COLO829 (cell line): ENCODE measurements at places on chromosomes 2 and 18.

DNA sequence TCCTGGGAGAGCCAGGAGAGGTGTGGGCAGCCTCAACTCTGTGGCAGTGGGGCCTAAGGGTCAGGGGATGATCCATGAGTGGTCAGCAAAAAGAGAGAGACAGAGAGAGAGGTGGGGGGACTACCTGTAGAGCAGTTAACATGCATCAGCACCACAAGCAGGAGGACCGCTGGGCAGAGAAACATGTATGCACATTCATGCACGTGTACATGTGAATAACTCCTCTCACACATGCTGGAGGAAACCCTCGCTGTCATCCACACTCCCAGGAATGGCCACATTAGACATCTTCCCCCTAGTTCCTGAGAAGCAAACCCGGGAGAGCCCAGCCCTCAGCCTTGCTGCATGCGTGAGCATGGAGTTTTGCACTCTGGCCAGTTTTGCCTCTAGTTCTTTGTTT lies 166.1 kb downstream of the SMAD7 start:
- DNase-seq: no peak

DNA sequence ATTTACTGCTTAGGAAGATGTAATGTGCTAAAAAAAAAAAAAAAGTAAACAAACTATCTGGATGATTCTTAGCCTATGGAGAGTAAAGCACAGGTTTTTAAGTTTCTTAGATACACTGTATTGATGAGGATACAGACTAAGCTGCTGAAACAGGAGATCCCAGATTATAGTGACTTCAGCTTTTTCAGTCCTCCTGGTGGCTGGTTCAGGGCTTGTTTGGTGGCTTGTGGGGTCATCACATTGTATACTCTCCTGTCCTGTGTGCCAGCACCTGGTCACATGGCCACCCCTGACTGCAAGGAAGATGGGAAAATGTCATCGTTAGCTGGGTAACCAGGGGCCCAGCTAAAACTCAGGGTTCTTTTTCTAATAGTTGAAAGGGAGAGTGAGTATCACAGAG lies 31.4 kb downstream of the RAB31 start:
- DNase-seq: no peak

GRCh38 chr2:85106489-85107180 lies 26.6 kb upstream of the TCF7L1 start:
- no peak for DNase-seq

DNA sequence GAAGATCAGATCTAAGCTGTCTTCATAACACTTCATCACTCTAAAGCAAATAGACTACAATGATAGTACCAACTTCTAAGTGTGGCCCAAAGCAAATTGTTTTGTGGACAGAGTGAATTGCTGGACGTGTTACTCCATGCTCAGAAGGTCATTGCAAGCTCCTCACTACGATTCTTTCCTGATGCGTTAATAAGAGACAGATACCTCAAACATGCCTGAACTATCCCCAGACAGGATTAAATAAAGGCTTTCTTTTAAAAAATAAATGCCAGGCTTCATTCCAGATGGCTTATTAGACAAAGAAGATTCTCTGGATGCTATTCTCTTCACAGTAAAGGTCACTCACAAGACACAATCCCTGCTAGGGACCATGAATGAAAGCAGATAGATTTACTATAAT lies 621.2 kb downstream of the DCDC2C start:
- DNase-seq: no peak

DNA sequence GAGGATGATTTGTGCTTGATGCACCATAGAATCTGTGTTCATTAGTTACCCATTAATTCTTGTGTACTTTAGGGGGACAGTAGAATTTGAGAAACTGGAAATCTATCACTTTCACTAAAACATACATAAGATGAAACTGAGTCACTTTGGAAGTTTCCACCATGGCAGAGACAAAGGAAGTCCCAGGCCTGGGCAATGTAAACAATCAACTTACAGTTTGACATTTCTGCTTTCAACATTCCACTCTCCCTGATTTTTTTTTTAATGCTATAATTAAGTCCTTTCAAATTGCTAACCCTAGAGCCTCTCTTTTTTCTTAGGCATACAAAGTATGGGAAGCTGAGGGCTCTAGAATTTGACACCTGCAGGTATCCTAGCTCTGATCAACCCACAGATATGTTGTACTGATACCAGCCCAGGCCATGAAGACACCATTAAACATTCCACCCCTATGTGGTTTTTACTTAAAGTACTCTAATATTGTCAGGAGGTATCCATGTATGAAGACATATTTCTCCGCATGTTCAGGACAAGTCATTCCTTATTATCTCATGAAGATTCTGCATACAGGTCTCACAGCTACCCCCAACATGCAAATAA lies 88.5 kb upstream of the GLS start:
- no peak for DNase-seq

DNA sequence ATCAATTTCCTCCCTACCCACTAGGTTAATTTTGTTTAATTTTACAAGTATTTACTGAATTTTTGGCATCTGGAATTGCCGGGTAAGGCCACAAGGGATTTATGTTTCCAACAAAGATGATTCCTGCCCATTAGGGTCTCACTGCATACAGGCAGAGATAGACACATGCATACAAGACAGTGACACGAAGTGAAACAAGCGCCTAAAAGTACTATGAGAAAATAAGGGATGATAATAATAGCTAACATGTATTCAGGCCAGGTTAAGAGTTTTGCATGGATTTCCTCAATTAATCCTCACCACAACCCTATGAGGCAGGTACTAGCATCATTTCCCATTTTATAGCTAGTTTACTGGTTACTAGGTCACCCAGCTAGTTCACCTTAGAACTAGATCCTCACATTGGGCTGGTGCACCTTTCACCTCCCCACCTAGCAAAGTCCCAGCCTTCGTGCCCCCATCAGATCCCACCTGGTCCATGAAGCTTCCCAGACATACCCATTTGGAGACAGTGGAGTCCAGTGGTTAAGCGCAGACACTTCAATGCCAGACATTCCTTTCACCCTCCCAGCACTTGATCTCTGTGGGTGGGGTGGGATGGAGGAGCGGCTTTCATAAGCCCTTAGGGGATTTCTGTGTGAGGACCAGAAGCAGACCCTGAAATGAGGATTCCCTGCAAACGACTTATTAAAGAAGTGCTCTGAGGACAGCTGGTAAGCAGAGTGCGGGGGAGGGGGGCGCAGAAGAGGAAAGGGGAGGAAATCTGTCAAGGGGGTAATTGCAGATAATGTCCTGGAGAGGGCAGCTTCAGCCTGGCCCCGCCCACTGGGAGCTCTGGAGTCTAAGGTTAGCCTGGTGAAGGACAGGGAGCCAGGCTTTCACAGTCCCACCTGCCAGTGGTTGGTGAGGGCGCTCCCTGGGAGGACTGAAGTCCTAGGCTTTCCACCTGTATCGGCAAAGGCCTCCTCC lies 5.8 kb upstream of the DGUOK start:
- DNase-seq: no peak

- DNase-seq: no peak
These were observed 373.9 kb upstream of the MC4R start for GRCh38 chr18:60746491-60746890.

GRCh38 chr18:43322132-43322531 lies 44.8 kb upstream of the SYT4 start:
- DNase-seq: no peak

DNA sequence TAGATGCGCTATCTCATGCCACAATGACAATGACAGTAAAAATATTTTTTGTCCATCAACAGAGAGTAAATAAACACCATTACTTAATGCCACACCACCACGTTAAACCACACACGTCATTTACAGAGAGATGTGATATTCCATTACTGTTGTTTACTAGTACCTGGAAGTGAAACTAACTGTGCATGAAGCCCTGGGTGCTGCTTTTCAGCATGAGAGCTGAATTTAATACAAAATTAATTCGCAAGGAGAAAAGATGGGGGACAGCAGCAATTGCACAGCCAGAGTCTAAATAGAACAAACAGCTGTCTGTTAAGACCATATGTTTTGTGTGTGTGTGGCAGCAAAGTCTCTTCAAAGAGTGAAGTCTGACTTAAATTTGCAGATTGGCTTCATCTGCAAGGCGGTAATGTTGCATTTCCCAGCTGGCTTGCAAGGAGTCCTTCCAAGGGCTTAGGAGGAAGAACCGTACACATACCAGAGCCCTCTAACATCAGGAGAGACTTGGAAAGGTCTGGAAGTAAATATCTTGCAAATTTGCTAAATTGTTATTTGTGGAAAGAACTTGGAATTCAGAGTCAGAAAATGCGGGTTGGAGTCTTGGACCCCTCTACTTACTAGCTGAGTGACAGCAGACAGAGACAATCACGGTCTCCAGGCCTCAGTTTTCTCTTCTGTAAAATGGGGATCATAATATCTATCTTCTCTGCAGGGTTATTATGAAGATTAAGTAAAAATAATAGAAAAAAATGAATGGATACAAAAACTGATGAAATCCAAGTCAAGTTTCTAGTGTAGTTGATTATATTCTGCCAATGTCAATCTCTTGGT lies 127.6 kb downstream of the ALPK2 start:
- DNase-seq: no peak

DNA sequence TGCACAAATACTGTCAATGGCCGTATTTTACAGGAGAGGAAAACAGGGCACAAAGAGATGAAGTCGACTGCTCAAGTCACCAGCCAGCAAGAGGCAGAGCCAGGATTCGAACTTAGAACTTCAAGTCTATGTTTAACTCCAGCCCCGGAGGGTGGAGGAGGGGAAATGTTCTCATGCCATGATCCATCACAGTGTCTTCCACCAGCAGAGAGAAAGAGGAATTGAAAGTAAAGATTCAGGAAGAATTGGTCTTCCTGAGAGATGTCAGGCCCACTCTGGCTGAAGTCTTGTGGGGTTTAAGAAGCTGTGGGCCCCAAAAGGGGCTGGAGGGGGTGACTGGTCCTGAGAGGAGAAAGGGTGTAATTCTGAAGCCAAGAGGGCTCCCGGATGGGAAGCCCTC lies 260.0 kb downstream of the TNS1 start:
- DNase-seq: no peak

DNA sequence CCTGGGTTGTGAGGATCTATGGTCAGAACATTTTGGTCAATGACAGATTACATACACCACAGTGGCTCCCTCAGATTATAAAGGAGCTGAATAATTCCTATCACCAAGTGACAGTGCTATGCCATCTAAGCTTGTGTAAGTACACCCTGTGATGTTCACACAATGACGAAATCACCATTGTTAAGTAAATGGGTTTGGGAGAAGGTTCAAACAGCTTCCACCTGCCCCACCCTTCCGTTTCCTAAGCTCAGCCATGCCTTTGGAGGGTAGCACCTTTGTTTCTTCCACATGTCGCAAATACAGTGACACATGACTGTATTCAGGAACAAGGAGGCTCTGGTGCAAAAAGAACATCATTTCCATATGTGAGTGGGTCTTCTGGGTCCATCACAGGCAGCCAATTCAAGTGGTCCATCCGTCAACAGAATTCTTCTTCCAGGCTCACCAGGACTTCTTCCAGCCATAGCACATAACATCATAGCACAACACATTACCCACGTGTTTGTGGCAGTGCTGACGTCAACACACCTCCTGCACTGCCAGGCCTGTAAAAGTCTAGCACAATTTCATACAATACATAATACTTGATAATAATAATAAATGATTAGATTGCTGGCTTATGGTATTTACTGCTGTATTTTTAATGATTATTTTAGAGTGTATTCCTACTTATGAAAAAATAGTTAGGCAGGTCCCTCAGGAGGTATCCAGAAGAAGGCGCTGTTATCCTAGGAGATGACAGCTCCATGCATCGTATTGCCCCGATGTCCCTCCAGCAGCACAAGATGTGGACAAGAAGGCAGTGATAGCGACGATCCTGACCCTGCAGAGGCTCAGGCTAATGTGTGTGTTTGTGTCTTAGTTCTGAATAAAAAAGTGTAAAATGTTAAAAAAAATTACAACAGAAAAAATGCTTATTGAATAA lies 264.8 kb downstream of the ANAPC1 start:
- no peak for DNase-seq

DNA sequence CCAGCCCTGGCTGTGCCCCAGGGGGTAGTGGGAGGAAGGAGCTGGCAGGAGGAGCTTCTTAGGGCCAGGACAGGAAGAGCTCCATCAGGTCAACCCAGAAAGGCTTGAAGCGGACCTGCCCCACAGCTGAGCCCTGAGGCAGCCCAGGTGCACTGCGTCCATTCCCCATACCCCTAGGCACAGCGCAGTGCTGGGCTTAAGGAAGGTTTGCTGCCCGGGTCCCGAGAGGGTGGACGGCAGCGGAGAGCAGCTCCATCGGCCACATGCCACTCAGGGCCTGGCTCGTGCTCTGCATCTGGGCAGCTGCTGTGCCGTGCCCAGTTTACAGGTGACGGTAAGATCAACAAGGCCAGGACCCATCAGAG lies 26.4 kb downstream of the DNMT3A start:
- DNase-seq: no peak

DNA sequence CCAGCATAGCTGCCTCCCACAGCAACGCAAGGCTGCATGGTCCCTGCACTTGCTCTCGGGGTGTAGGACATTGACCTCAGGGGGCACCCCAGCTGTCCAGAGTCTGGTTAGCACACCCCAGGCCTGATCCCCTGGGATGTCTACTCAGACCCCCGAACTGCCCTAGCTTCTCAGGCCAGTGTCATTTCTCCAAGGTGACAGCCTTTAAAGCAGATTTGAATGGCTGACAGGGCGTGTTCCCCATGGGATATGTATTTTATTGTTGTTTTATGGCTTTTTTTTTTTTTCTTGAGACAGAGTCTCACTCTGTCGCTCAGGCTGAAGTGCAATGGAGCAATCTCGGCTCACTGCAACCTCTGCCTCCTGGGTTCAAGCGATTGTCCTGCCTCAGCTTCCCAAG lies 40.8 kb upstream of the PTMA start:
- no peak for DNase-seq

DNA sequence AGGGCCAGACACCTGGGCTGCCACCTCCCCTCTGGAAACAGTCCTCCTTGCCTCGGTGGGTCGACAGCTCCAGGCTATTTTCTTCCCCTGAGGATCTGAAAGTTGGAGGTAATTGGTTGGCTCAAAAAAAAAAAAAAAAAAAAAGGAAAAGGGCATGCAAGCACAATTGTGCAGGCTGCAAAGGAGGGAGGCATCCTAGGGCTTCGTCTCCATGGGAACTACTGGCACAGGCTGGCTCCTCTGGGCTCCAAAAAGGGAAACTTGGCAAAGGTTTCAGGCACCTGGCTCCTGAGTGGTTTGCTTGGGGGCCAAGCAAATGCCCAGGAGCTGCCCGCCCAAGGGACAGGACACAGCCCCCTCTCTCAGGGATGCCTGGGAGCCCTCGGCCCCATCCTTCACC lies 1.1 kb upstream of the KCNIP3 start:
- DNase-seq: no peak
